ENCODE measurements at places on chromosomes 16 and 17. TPM values are rescaled to one million over a fixed set of nuclear protein-coding genes. Genes with fewer than 3 reads are reported as not detected.

DNA sequence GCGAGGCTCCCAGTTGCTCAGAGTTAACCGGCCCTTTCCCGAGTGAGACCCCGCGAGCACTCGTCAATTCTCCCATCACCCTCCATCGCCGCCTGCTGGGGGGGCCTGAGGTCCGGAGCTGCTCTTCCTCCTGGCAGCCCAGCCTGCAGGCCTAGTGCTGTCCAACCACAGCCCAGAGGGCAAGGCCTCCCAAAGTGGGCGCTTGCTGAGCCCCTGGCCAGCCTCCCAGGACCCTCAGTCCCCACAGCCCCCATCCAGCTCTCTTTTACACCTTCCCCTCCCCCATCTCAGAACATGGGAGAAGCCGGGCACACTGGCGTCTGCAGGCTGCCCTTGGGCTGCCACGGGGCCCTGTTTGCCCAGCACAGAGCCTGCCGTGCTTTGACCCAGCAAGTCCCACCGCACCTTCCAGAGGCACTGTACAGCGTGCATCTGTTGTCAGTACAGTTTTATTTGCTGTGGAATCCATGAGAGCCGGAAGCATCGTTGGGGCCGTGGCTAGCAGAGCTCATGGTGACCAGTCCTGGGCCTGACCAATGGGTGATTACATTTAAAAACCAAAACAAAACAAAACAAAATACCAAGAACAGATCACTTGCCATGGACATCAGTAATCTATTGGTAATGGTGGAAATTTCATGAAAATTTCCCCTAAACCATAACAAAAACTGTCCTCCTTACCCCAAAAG is 96.1 kb upstream of the CBX4 start:
- no peak for DNase-seq

- no peak for DNase-seq
These were observed 1.9 kb downstream of the PARD6A start for GRCh38 chr16:67662653-67663010.

DNA sequence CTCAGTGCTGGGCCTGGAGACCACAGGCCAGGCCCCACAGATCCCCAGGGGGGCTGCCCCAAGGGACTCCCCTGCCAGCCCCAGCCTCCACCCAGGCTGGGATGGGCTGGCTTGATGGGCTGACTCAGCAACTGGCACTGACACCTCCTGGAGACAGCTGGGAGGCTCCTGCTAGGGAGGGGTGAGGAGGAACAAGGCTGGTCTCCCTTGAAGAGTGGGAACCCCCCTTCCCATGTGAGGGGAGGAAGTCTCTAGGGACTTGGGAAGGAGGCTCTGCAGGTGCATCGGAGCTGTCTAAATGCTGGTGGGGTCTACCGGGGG is 10.4 kb downstream of the NHERF1 start:
- no peak for DNase-seq

DNA sequence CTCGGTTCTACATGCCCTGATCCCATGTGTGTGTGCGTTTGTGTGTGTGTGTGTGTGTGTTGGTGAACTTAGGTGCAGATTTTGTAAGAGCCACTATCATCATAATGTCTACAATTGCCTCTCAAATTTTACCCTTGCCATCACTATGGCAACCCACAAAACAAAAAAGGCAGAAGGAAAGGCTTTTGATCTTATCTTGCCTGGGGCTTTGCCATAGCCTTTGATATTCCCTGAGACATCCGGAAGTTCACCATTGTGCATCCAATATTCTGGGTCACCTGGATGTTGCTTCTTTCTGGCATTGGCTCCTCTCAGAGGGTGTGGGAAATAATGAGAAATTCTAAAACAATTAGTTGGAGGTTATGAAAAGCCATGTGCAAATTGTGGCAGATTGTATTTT is 114.7 kb downstream of the HAPSTR1 start:
- no peak for DNase-seq

DNA sequence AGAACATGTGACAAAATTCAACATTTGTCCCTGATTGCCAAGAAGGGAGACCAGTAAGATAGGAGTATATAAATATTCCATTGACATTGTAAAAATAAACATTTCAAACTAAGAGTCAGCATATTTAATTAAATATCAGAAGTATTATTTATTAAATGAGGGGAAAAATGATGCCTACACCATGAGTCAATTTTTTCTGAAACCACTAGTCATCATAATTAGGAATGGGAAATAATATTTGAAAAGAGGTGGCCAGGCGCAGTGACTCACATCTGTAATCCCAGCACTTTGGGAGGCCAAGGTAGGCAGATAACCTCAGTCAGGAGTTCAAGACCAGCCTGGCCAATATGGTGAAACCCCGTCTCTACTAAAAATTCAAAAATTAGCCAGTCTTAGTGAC is 2.1 kb downstream of the CMTM1 start:
- DNase-seq: no peak

- DNase-seq: no peak
These were observed 503 bp upstream of the TBX4 start for GRCh38 chr17:61451538-61452300.

GRCh38 chr16:85265161-85265784 is 153.0 kb upstream of the CIBAR2 start:
- DNase-seq: no peak

DNA sequence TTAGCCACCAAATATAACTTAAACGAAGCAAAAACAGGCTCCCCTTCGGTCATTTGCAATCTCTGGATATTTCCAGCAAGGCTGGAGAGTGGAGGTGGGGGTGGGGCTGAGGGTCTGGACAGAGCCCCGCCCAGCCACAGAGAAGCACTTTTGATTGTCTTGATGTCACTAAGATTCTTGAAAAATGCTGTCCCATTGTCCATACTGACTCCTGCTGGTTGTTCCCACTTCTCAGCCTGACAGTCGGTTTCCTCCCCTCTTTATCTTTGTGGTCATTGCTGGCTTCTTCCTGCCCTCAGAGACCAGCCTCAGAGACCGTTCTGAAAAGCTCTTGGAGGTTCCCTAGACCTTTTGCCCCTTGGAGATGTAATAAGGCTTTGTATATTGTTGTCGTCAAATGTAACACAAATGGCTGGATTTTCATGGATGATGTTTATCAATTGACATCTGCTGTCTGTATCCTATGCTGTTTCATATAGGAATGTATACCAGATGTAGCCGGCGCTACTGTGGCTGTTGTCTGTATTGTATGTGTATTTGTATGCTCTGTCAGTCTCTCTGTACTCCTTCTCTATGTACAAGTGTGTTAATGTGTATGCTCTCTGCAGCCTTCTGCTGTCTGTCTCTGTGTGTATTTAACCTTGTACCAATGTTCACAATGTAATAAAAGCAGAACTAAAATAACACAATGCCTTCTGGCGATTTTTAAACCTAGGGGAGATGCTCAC is 94.8 kb upstream of the DNAH9 start:
- DNase-seq: no peak

Gene ELAC2
- 48.8 TPM for total RNA-seq

Gene FAM20A
- not detected for total RNA-seq

Gene RAMP2
- not detected for total RNA-seq
